Lung microvascular endothelial cell (primary cell): ENCODE measurements at places on chromosomes 4 and X.
A peak's percentile ranks its signal among the peaks of the same experiment; 100 is the strongest.

DNA sequence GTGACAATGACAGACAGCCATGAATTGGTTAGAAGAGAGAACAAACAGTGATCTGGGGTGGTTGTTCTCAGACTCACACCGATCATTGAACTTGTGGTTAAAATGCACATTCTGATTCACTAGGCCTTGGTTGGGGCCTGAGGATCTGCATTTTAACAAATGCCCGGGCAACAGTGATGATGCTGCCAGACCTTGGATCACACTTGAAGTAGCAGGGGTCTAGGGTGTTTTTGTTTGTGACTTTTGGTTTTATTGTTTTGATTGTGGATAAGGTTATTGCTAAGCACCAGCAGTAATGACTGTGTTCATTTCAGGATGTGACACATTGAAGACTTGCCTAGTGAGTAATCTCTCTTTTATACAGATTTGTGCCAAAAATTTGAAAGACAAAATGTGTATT is 36.5 kb downstream of the TXLNG start:
- DNase-seq: peak; percentile 92

DNA sequence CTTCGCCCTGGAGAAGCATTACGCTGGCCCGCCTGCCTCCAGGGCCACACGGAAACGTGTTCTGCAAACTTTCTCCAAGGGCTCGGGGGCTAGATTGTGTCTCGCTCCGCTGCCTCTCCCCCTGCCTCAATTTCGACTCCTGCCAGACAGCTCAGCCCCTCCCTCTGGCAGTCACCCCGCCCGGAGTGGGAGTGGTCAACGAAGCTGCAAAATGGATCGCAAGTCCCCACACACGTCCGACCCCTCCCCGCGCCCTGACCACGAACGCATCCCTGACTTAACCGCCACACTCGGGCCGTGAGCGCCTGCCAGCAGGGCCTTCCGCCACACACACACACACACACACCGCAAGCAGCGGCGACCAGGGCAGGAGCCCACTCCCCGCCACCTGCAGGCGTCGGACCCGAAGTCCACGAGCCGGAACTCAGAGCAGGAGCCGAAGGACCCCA is 47.0 kb upstream of the NKAP start:
- no peak for DNase-seq

- no peak for DNase-seq
Observed at GRCh38 chr4:17851959-17852358, 41.2 kb downstream of the NCAPG start.

DNA sequence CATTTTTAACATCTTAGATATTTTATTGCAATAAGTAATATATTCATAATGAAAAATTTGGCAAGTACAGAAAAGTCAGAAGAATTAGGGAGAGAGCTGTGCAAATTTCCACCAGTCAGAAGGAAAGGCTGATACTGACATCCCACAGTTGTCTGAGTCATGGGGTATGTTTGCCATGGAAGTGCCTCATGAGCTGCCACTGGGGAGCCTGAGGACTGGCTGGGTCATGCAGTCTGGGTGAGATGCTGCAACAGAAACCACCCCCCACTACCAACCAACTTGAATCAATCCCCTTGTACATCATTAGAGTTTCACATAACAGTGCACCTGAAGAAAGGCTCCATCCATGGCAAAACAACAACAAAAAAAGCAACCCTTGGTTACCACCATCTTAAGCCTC is 45.2 kb upstream of the ENPP6 start:
- no peak for DNase-seq

DNA sequence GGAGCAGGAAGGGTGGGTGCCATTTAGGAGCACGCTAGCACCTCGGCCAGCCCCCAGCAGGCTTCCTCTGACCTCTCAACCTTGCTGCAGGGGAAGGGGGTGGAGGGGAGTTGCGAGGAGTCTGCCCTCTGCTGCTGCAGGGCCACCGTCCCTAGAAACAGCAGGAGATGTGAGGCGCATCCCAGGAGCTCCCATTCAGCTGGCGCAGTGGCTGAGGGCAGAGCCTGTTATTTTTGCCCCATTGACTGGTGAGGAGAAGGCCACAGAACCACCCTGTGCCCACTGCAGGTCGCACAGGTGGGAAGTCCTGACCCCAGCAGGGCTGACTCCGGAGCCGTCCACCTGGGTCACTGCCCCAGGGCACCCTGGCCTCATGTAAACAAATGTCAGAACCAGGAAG is 8.0 kb downstream of the PDE6B start:
- DNase-seq: no peak

GRCh38 chr4:33850371-33850902 is 2393.9 kb downstream of the ARAP2 start:
- no peak for DNase-seq

GRCh38 chrX:147174591-147174990 is 360.0 kb upstream of the CXorf51A start:
- DNase-seq: no peak
